ENCODE measurements at places on chromosomes 11 and 22.
A peak's percentile ranks its signal among the peaks of the same experiment; 100 is the strongest.

DNA sequence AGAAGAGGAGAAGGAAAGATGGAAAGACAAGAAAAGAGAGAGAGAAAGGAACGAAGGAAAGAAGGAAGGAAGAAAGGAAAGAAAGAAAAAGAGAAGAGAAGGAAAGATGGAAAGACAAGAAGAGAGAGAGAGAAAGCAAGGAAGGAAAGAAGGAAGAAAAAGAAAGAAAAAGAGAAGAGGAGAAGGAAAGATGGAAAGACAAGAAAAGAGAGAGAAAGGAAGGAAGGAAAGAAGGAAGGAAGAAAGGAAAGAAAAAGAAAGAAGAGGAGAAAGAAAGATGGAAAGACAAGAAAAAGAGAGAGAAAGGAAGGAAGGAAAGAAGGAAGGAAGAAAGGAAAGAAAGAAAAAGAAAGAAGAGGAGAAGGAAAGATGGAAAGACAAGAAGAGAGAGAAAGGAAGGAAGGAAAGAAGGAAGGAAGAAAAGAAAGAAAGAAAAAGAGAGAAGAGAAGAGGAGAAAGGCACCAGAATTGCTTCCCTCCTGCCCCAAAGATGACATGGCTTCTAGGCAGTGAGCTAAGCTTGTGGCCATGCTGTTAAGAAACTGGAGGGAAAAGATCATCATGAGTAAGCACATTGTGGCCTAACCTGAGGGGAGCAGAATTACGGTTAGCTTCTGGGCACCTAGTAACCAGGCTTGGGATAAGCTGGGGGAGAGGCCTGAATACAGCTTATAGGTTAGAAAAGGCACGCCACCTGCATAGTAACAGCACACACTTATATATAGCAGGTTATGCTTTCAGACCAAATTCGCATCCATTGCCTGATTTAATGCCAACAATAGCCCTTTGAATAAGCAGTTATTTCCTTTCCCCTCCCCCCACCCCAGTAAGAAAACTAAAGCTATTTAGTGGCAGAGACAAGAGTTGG lies 2.3 kb upstream of the ST3GAL4 start:
- no peak for DNase-seq

GRCh38 chr22:36257308-36257707 lies 4.4 kb downstream of the APOL1 start:
- DNase-seq = no peak

DNA sequence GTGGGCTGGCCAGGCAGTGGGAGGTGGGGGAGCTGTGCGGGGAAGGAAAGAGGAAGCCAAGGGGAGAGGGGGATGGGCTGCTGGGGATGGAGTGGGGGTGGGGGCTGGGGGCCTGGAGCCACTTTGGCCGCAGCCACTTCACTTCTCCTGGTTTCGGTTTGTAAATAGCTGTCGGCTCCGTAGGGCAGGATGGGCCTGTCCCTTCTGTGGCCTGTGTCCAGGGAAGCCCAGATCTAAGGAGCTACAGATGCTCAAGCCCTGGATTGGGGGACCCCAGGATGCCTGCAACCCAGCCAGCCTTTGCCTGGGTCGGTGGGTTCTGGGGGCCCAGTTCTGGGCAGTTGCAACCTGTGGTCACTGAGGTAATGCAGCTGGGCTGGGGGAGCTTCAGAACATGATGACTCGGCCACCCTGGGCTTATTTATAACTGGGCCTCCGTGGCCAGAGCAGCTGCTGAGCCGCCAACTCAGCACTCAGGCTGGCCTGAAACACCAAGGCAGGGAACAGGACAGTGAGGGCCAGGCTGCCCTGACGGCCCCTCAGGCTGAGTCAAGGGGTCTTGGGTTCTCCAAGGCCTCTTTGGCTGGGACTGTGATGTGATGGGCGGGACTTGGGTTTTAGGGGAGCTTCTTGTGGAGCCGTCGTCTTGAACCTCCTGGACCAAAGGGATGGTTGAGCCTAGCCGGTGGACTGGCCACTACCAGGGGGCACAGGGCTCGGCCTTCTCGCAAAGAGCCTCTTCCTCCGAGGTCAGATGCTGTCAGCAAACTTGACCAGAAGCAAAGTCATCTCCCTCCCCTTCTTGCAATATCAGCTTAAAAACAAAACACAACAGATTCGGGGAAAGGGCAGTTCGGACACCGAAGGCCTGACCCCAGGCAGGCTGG lies 15.0 kb upstream of the SLC39A13 start:
- no peak for DNase-seq

GRCh38 chr11:119478711-119479285 lies 55.8 kb upstream of the THY1 start:
- DNase-seq = no peak

GRCh38 chr11:62539238-62539925 lies 7.2 kb downstream of the AHNAK start:
- DNase-seq = no peak

DNA sequence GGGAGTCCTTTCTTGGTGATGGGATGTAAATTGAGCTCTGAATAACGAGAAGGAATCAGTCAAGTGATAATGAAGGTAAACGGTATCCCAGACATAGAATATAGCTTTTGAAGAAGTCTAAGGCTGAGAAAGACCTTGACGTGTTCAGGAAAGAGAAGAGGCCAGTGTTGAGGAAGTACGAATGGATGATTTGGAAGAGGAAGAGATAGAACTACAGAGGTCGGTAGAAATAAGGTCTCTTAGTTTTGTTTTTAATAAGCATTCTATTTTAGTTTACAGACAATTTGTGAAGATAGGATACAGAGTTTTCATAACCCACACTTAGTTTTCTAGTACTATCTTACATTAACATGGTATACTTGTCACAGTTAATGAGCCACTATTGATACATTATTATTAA lies 1598.1 kb downstream of the FAM181B start:
- no peak for DNase-seq

DNA sequence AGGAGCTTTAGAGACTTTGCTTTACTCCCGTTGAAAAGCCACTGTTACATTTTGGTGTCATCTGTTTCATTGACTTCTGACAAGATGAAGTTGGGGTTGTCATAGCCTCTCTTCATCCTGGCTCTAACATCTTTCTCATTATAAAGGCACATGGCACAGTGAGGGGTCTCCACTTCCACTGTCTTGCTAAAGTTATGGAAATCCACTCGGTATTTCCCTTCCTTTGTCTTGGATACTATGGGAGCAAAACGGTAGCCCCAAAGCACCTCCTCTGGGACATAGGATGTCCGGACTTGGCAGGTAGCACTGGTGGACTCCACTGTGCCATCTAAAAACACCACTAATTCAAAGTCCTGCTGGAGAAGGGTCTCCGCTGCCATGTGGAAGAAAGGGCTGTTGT lies 28.0 kb downstream of the KCNJ1 start:
- DNase-seq = no peak

DNA sequence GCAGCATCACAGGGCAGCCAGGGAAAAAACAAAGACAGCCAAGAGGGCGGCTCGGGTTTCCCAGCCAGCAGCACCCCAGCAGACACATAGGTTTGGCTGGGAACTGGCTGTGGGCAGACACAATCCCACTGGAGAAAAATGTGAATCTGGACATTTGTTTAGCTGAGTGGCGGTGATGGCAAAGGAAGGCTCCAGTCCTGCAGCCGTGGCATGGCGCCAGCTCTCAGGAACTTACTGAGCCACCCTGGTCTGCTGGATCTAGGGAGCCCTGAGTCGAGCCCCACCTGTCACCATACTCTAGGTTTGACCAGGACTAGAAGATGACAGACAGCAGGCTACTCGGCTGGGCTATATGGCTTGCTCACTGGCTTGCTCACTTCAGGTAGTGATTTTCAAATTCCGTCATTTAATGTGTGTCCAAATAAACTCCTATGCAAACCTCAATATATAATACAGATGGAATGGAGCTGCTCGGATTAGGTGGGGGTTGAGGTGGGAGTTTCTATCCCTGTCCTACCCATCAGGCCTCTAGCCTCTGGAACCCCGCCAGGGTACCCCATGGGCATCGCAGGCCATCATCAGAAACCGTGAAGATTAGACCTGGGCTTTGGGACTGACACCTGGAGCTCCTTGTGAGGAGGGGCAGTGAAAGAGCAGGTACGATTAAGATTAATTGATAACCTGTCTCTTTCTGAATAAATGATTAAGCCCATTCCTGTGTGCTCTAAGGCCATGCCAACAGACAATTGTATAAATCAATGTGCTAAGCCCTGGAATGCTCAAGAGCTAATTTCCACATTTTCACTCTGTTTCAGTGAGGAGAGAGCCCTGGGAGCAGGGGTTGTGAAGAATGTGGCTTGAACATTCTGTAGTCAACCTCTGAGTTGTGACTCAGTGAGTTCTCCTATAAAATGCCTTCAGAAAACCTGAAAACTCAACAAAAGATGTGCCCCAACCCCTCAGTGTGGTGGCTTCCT lies 42.5 kb downstream of the GALNT18 start:
- DNase-seq = no peak

GRCh38 chr11:61593151-61593550 lies 12.3 kb upstream of the SYT7 start:
- DNase-seq = no peak

DNA sequence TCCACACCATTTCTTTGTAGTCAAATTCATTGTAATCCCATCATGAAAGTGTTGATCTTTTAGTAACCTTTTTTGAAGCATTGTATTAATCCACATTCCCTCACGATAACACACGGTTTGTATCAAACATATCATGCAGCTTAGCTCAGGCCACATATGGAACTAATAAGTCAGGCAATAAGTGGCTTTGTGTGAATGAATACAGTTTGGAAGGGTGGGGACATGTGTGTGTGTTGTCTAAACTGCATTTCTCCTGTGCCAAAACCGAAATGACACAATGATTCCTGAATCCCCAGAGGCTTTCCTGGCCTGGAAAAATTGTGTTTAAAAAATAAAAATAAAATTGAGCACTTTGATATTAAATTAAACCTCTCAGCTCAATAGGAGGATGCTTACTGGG lies 98.3 kb downstream of the WNT11 start:
- no peak for DNase-seq

DNA sequence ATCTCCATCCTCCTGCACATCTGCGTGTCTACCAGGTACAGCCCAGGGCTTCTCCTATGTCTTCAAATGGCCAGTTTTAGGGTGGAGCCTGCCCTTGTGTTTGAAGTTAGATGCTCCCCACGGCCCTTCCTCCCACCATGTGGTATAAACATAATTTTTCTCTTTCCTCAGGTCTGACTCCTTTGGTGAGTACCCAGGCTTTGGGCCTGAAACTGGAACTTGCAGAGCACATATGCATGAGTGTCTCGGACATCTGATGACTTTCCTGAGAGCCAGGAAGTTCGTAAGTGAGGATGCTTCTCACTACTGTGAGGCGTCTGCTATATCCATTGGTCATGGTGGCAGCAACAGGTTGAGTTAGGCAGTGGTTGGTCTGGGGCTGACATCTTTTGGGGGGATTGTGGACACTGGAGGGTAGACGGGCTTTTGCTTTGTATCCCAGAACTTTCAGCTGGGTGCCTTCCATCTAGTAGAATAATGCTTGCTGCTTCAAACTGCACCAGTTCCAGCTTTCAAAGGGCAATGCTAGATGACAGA lies 16.2 kb downstream of the CSRP3 start:
- DNase-seq = no peak

- no peak for DNase-seq
Observed at GRCh38 chr11:2090172-2091111, 48.7 kb downstream of the IGF2 start.

GRCh38 chr22:49587987-49588386 lies 239.7 kb downstream of the BRD1 start:
- no peak for DNase-seq

DNA sequence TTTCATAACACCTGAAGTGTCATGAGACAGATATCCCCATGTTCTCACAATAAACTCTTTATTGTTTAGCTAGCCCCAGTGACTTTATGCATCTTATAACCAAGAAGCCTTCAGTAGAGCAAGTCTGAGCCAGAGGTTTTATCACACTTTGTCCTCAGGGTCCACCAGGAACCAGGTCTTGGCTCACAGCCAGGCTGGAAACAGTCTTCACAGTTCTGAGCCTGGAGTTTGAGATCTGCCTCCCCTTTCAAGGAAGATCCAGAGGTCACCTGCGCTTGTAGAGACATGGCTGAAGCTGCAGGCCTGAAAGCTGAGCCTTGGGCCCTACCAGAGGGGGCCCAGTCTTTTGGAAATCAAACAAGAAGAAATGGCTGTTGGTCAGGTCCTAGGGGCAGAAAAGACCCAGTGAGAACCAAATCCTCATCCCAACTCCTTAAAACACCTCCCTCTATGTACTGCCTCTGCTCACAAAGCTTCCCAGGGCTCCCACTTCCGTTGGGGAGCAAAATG lies 3.5 kb downstream of the RRP8 start:
- DNase-seq = no peak

DNA sequence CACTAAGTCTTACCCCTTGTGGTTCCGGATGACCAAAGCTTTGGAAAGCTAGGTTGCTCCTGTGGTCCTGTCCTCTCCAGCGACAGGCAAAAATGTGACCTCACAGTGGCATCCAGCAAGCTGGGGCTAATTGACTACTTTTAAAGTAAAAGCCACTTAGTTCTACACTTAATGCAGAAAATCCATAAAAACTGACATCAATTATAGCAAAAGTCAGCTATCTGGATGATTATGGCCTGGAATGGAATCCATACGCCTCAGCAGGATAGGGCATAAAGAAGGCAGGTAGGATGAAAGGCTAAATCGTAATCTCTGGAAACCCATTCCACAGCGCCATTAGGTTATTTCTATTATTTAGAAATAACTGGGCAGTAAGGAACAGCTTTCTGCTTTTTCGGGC lies 91.9 kb downstream of the ARL14EP start:
- DNase-seq = no peak

GRCh38 chr11:78045851-78046485 lies 17.7 kb upstream of the THRSP start:
- peak; percentile 55 for DNase-seq

- DNase-seq = no peak
Observed at GRCh38 chr11:44797886-44798606, 71.3 kb downstream of the TSPAN18 start.

GRCh38 chr11:106012744-106013143 lies 9.3 kb downstream of the MSANTD4 start:
- DNase-seq = no peak

DNA sequence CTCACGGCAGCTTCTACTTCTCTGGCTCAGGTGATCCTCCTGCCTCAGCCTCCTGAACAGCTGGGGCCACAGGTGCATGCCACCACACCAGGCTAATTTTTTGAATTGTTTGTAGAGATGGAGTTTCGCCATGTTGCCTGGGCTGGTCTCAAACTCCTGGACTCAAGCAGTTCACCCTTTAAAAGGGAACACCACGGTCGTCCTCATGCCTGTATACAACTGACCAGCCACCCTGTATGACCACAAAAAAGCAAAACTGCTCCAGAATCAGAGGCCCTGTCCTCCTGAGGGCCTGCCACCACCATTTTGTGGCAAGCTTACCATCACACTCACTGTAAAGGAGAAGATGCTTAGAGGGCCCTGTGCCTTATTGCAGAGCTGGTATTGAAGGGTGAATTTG lies 2.2 kb downstream of the GLB1L3 start:
- DNase-seq = no peak

DNA sequence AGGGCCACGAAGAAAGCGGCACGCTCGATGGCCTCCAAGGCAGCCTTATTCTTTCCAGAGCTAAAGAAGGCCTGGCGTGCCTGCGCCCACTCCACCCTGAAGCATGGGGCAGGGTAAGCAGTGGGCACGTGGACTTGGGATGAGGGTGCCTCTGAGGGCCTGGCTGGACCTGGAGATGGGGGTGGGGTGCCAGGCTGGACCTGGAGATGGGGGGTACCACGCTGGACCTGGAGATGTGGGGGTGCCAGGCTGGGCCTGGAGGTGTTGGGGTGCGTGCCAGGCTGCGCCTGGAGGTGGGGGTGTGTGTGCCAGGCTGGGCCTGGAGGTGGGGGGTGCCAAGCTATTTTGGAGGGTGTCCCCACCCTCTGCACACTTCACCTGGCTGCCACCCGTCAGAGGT lies 5.3 kb downstream of the CPT1B start:
- DNase-seq = no peak

Data from stimulated activated CD8-positive, alpha-beta memory T cell treated with anti-CD3 and anti-CD28 coated beads, Interleukin-4, amount 100 ng/mL, for 1 hour (primary cell).